ENCODE measurements at places on chromosomes 5 and 9. TPM values are rescaled to one million over a fixed set of nuclear protein-coding genes. Genes with fewer than 3 reads are reported as not detected.

Gene ARHGEF37
- 15.8 TPM for total RNA-seq

Gene ST8SIA4
- total RNA-seq = 4.6 TPM

Gene RNF183
- total RNA-seq = not detected

Gene ACOT12
- not detected for total RNA-seq

Gene LECT2
- not detected for total RNA-seq

Gene GPR150
- total RNA-seq = not detected

Gene ARSB
- total RNA-seq = 13.5 TPM

Gene TMEFF1
- total RNA-seq = 0.46 TPM

Gene ADRA1B
- total RNA-seq = 4.9 TPM

GRCh38 chr5:5419291-5420210 lies 2.9 kb upstream of the ICE1 start:
- no peak for DNase-seq

DNA sequence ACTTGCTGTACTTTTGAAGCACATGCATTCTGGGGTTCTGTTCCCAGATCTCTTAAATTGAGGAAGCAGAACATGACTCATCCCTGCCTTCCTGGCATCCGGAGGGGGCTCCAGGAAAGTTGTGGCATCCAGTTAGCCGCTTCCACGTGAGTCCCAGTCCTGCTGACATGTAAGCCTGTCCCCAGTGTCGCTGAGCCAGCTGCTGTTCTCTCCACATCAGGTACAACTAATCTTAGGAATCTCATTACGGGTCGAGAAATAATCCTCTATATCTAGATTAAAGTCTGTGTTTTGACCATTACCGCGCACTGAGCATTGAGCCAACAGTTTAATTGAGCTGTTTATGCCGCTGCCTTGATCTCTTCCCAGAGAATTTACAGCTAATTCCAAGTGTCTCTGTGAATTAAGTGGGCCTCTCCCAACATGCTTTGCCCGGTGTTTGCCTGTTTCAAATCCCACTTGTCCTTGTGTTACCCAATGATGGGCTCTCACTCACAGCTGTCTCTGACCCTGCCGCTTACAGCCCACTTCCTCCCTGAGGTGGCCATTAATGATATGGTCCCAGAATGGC lies 10.5 kb upstream of the SHB start:
- no peak for DNase-seq

GRCh38 chr5:65734921-65735320 lies 12.9 kb downstream of the NLN start:
- DNase-seq = no peak

DNA sequence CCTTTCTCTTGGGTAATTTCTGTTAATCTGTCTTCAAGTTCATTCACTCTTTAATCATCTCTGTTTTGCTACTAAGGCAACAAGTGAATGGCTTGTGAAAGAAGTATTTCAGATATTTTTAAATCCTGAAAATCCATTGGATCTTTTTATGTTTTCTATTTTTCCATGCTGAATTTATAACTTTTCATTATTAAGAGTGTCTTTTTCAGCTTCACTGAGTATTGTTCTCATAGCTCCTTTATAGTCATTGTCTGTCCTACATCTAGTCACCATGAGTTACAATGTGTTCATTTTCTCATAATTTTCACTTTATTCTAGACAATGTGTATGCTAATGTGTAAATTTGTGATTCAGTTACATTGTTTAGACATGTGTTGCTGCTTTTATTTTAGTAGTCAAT lies 556.4 kb downstream of the TUSC1 start:
- no peak for DNase-seq

- no peak for DNase-seq
Observed at GRCh38 chr9:69867081-69867814, 46.6 kb downstream of the CFAP95 start.

GRCh38 chr9:2178034-2178734 lies 163.0 kb downstream of the SMARCA2 start:
- no peak for DNase-seq

- DNase-seq = peak; percentile 89
Observed at GRCh38 chr9:113992276-113992951, 85.7 kb downstream of the AMBP start.

GRCh38 chr5:131649161-131649560 lies 14.1 kb upstream of the RAPGEF6 start:
- no peak for DNase-seq

DNA sequence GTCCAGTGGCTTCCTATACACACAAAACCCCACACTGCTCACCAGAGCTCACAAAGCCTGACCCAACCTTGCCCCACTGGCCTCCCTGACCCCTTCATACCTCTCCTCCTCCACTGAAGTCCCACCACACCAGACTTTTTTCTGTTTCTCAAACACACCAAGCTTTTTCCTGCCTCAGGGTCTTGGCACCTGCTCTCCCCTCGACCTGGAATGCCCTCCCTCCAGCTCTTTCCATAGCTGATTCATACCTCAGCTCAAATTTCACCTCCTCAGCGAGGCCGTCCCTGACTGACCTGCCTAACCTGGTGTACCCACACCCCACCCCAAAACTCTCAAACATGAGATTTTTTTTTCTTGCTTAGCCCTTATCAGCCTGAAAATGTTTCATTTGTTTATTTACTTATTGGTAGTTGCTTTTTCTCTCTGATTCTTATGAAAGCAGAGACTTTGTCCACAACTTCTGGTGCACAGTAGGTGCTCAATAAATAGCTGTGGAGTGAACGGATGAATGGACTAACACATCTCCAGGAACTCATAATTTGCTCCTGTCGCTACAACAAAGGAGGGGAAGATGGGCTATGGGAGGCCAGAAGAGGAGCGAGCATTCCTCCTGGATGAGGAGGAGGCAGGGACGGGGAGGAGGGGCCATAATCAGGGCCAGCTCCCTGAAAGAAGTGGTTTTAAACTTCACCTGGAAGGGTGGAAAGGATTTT lies 84.3 kb downstream of the SH3TC2 start:
- DNase-seq = no peak

DNA sequence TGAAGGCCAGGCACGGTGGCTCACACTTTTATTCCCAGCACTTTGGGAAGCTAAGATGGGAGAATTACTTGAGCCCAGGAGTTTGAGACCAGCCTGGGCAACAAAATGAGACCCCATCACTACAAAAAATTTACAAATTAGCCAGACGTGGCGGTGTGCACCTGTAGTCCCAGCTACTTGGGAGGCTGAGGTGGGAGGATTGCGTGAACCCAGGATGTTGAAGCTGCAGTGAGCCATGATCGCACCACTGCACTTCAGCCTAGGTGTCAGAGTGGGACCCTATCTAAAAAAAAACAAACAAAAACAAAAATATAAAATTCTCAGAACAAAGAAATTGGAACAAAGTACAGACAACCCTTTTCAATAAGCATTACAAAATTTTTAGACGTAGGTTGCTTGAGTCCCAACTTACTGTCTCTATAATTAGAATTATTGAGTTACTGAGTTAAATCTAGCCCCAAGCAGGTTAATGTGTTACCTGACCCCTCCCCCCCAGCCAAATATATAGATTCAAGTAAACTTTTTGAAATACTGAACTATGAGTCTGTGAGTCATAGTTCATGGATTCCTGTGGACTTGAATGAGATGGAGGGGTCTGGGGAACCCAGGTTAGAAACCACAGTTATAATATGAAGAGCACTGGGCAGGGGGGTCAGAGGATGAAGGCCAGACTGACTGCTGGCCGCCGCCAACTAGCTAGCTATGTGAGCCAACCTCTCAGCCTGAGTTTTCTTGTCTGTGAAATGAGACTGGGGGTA lies 173.1 kb downstream of the AOPEP start:
- DNase-seq = no peak

GRCh38 chr9:96084331-96084734 lies 208.8 kb downstream of the ERCC6L2 start:
- DNase-seq = no peak

DNA sequence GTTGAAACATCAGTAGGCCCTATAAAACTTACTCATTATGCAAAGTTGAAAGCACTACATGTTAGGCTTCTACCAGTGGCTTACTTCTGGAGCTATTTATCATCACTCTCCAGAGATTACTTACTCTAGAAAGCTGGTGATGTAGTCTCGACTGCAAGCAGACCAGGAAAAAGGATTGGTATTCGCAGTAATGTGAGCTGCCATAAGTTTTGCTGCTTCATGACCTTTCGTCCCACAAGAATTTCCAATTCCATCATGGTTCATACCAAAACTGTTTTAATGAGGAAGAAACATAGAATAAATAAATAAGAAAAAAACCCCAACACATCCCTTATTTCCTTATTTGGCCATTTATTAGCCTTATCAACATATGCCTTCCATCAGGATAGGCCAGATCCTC lies 181.9 kb downstream of the ADAMTS6 start:
- no peak for DNase-seq

DNA sequence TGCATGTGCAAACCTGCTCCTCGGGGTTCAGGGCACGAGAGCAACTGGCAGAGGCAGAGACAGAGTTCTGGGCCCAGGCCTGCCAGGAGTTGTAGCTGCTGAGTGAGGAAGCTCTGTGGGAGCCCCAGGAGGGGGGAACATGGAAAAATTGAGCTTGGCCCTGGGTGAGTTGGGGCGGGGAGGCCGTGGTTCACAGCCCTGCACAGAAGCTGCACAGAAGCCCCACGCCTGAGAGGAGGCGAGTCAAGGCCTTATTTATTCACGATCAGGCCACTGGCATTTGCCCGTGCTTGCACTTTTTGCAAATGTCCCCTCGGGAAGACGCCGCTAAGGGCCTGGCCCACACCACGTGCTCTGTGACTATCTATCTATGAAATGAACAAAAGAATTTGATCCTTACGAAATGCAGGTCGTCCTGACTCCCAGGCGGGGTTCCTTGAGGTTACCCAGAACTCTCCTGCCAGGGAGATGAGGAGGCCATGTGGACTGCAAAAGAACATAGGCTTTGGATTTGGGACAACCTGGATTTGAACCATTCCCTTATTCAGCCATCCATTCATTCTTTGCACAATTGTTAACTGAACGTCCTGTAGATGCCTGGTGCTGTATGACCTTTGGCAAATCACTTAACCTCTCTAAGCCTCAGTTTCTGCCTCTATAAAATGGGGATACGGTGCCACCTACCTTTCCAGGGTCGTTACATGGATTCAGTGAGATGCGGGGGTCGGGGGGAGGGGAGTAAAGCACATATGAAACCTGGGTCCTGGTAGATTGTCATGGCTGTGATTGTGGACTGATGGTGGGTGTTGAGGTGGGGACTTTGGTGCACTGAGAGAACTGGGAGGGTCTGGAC lies 17.9 kb downstream of the COL27A1 start:
- no peak for DNase-seq

GRCh38 chr9:5884191-5884590 lies 6.5 kb upstream of the MLANA start:
- no peak for DNase-seq

DNA sequence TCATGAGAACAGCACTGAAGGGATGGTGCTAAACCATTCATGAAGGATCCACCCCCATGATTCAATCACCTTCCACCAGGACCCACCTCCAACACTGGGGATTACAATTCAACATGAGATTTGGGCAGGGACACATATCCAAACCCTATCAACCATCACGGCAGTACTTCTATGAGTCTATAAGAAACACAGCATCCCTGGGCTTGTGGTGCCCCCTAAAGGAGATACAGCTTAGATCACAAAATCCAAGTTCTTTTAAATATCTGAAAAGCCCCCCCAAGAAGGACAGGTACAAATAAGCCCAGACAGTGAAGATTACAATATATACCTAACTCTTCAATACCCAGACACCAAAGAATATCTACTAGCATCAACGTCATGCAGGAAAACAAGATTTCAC lies 233.7 kb upstream of the ADRA1B start:
- no peak for DNase-seq

- no peak for DNase-seq
Observed at GRCh38 chr5:123097871-123098735, 9.1 kb downstream of the PRDM6 start.

- no peak for DNase-seq
Observed at GRCh38 chr5:176812269-176813259, 2.2 kb downstream of the UNC5A start.

DNA sequence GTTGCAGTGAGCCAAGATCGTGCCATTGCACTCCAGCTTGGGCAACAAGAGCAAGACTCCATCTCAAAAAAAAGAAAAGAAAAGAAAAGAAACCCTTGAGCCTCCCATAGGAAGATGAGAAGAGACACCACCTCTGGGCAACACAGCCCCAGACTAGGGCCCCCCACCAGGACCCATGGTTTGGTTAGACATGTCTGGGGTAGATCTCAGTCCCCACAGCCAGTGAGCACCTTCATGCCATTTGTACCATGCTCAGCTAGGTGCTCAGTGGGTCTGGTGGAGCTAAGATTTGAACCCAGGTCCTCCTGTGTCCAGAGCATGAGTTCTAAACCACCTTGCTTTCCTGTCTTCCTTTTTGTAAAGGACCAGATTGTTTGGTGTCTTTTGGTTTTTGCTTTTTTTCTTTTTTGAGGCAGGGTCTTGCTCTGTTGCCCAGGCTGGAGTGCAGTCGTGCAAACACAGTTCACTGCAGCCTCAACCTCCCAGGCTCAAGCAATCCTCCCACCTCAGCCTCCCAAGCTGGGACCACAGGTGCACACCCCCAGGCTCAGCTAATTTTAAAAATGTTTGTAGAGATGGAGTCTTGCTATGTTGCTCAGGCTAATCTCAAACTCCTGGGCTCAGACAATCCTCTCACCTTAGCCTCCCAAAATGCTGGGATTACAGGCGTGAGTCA lies 11.7 kb downstream of the OLFML2A start:
- no peak for DNase-seq

GRCh38 chr5:160480652-160481051 lies 59.0 kb downstream of the PTTG1 start:
- DNase-seq = no peak

DNA sequence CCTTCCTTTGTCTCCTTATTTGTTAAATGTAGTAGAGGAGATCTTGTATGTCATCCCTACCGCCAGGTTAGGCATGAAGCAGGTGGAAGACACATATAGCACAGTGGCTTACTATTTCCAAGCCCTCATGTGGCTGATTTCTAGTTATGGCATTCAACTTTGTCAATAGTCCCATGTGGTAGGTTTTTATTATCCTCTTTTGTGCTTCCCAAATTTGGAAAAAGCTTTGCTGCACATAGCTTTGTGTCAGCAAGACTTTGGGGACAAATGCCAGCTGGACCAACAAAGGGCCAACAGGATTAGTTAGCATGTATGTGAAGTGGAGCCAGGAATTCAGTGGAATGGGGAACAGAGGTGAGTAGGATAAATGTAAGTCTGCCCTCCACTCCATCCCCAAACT lies 276.3 kb downstream of the PSAT1 start:
- DNase-seq = no peak

- no peak for DNase-seq
Observed at GRCh38 chr9:72292256-72292682, 72.7 kb downstream of the ZFAND5 start.

- DNase-seq = no peak
Observed at GRCh38 chr5:80170117-80170535, 85.7 kb downstream of the SERINC5 start.

DNA sequence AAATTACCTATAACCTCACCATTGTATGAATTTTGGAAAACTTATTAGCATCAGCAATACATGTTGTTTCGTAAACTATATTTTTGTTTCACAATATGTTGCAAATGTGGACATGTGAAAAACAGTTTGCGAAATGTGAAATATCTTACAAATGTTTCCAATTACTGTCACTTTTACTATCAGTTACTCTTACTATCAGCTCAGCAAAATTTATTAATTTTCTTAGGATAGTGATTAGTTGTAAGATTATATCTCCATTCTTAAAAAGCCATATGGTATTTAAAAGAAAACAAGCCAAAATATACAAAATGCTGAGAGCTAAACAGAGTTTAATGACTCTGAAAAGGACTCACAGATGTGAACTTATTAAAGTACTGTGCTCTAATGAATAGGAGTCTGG lies 111.9 kb upstream of the LPAR1 start:
- no peak for DNase-seq
